ENCODE measurements at places on chromosomes 3 and 15.

GRCh38 chr3:59127071-59127470, 77.2 kb upstream of the CFAP20DC start:
- DNase-seq, result no peak

DNA sequence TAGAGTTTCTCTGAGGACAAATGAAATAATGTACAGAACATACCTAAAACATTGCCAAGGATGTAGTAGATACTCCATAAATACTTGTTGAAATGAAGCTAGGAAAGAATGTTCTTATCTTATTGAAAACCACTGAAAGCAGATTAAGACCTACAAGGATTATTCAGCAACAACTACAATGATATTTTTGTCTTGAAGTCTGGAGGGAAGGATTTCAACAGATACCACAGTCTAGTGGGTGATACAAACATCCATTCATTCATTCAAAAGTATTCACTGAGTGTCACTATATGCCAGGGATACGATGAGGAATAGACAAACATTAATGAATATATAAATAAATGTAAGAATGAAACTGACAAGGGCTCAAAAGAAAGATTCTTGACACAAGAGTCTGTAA, 74.7 kb upstream of the THBS1 start:
- DNase-seq, result no peak

DNA sequence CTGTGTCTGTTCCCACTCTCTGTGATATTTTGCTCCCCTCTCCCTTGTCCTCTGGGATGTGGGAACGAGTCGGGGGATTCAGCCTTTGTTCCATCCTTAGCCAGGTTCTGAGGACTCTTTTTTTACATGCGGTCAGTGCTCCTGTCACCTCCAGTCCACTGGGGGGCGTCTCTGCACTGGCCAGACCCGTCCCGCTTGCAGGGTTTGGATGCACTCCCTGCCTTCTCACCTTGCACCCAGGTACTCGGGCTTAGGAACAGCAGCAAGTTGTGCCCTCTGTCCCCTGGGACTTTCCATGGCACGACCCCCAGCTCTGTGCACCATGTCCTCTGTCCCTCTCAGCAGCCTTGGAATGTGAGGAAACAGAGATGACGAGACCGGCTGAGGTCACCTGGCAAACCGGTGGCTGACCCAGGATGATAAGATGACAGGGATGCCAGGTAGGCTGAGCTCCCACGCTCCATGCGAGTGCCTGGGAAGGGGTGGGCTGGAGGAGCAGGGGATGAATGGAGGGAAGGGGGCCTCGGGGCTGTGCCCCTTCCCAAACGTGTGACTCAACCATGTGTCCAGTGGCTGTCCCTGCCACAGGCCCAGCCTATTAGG, 27.3 kb upstream of the FGD5 start:
- peak; percentile 69 for DNase-seq

DNA sequence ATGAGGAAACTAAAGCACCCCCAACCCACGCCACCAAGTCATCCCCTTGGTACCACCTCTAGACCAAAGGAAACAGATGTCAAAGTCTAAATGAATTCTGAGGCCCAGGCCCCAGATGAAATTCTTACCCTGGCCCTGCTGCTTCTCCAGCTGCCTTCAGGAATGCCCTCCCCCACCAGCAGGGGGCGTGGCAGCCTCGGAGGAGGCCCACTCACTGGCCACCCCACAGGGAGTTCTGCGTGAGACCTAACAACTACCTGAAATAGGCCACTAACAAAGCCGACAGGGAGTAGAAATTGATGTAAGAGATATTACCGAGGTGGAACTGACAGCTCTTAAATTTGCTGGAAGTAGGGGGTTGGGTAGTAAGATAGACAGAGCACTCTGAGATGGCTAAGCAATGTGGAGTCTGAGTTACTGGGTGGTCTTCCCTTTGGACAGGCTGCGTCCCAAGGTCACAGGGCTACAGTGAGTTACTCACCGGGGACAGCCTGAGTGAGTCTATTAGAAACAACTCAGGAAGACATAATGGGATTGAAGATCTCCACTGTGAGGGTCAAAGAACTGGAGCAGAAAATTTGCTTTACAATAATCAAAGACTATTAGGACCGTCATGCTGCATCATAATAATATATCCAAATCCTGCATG, 240.7 kb downstream of the SHOX2 start:
- peak; percentile 56 for DNase-seq

GRCh38 chr3:123705488-123706285, 120.8 kb upstream of the HACD2 start:
- DNase-seq, result no peak

- DNase-seq, result no peak
Measured at GRCh38 chr15:60701261-60702019, 222.5 kb upstream of the ICE2 start.

DNA sequence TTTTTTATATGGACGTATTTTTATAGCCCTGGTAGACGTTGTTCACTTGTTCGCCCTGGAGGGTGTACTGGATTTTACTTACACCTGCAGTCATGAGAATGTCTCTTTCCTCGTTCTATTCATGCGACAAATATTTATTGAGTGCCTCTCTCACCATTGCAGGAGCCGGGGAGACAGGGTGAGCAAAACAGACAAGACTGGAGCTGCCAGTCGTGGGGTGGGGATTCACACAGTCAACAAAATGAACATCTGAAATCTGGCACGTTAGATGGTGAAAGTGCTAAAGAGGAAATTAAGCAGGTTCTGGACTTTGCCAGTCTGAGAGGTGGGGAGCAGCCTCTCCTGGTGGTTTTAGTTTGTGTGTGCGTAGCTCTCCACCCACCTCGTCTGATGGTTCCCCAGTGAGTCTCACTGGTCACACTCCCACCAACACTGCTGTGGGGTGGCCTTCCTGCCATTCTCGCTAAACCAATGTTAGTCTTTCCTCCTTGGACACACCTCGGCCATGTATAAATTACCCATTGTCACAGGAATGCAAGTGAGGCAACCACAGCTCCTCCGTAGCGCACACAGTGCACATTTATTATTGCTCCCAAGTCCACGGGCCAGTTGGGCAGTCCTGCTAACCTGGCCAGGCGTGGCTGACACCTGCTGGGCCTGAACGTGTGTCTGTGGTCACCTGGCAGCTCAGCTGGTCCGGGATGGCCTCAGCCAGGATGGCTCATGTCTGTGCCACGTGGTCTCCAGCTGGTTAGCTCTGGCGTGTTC, 31.5 kb downstream of the FBLN2 start:
- no peak for DNase-seq

All from activated CD8-positive, alpha-beta memory T cell treated with anti-CD3 and anti-CD28 coated beads, Interleukin-2, amount 10 ng/mL, durations not matched to agents 7 days and 5 days (primary cell).